ENCODE measurements at places on chromosomes 7 and 10.

DNA sequence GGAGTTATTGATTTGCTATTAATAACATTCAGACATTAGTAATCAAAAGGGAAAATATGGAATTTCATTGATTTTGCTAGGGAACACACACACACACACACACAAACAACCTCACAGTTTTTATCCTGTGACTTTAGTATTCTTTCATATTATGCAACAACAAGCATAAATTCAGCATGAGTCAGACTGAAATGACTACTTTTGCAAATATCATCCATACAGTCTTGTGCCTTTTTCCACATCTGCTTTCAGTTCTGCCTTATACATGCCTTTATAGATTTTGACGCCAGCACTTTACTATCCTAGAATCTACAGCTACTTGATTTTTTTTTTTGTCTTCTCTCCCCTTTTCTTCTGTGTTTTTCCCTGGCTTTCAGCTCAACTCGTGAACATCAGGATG, 975.8 kb upstream of the LRRTM3 start:
- DNase-seq: no peak

- no peak for DNase-seq
These were observed 44.8 kb downstream of the SHTN1 start for GRCh38 chr10:116960066-116960776.

DNA sequence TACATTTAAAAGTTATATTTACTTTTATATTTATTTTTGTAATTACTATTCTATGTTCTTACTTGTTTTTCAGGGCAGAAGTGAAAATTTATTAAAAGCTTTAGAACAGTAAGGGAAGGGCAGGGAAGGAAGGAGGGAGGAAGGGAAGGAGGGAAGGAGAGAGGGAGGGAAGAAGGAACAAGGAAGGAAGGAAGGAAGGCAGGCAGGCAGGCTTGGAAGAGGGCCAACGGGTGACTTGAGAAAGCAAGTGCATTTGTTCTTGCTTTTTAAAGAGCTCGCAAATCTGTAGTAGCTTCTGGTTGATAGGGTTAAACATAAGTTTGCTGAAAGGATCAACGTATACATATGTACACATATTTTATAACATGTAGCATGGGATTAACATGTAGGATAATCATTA, 725.3 kb upstream of the FZD8 start:
- DNase-seq: no peak

- DNase-seq: no peak
These were observed 86.6 kb upstream of the LEP start for GRCh38 chr7:128154504-128154903.

DNA sequence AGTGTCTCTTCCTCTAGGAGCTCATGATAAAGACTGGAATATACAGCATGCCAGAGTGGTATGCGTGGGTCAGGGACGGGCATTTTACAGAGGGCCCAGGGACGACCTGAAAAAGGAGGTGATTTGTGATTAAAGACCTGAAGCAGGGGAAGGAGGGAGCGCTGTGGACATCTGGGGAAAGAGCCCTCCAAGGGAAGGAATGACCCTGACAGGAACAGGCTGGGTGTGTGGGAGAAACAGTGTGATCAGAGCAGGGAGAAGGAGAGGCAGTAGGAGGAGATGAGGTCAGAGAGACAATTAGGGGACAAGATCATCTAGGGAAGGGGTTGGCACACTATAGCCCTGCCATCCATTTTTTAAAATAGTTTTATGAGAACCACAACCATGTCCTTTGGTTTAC, 3.4 kb upstream of the RASSF4 start:
- no peak for DNase-seq

- no peak for DNase-seq
These were observed 256.7 kb downstream of the AGMO start for GRCh38 chr7:15305002-15305600.

DNA sequence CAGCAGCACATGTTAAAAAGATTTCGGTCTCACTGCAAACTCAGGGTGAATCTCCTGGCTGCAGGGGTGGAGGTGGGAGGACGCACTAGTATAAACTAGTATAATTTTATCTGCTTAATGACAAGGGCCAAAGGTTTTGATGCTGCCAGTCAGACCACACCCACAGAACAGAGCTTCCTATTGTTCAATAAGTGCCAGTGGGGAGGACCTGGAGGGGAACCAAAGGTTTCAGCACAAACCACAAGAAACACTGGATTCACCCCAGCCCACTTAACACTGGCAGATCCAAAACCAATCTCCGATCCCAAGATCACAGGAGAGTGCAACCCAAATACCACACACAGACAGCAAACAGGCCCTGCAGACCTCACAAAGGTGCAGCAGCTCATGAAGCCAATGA, 6.6 kb downstream of the VOPP1 start:
- no peak for DNase-seq

DNA sequence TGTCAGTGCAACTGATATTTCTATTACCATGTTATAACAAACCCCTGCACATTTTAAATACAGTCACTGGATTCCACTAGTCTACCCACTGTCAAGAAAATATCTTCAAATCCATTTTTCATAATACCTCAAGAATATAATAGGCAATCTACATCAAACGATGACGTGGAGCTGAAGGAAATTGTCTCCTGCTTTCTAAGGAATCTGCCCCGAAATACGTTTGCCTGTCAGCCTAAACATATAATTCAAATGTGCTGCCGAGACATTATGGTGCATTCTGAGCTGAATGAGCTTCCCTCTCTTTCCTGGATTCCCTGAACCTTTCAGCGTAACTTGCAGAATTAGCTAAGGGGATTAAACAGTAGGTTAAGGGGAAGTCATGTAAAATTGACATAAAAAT, 306.8 kb downstream of the SORCS1 start:
- no peak for DNase-seq

GRCh38 chr10:119643306-119644204, 7.6 kb upstream of the BAG3 start:
- no peak for DNase-seq

DNA sequence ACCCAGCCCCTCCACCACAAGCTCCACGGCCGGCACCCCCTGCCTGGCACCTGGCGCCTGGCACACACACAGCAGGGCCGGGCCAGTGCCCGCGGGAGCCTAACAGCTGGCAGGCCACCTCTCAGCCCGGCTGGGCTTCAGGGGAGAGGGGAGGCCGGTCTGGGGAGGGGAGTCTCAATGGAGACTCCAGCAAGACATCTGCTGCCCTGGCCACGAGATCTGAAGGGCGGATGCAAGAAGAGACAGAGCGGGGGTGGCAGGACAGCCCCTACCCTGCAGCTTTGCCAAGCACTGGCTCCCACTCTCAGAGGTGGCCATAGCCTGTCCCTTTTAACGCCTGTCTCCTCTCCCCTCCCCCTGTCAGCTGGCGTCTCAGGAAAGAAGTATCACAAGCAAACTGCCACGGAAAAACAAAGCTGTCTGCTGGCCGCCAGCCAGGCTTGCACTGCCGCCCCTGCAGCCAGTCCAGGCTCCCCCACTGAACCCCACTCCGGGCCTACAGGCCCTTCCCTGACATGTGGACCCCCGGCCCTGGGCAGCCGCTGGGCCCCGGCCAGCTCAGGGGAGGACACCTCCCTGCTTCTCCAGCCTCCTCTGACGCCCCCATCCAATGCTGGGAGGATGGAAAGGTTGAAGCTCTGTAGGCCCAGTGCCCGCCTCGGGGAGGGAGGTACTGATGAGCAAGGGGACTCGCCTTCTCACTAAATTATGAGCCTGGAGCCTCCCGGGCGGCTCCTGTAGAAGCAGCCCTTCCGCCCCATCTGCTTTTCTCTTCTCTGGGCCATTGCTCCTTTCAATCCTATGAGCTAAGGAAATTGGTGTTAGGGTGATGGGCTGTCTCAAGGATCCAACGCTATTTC, 178.4 kb downstream of the ARHGAP12 start:
- no peak for DNase-seq

- no peak for DNase-seq
These were observed 591.1 kb downstream of the TNS3 start for GRCh38 chr7:46990761-46991160.

DNA sequence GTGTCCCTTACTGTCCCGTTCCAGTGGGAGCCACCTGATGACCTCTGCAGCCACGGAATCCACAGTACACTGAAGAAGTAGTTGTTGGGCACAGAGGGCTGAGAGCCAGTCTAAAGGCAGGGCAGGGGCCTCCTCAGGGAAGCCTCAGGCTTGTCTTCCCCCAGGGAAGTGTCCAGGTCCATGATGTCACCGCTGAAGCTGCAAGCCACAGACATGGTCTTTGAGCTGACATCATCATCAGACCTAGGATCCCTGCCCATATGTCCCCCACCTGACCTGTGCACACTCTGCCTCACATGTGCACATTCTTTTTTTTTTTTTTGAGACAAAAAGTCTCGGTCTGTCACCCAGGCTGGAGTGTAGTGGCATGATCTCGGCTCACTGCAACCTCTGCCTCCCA, 38.4 kb upstream of the ELFN1 start:
- no peak for DNase-seq

GRCh38 chr10:29857843-29858701, 201.3 kb downstream of the JCAD start:
- no peak for DNase-seq

GRCh38 chr7:98202367-98203195, 8.7 kb upstream of the BHLHA15 start:
- DNase-seq: peak; percentile 81

DNA sequence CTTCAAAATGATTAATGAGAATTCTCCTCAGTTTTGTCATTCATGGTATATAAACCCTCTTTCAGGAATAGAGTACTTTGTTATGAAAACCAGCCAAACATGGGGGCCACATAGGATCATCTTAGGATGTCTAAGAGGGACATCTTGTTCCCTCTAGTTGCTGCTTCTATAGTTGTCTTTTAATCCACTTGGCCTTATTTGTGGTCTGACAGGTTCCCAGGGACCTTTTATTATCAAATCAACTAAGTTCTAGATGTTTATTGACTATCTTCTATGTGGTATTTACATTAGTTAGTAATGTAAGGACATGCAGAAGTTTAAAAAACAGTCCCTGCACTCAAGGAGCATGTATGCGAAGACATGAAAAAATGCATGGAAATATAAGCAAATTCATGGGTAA, 1.6 kb upstream of the ZC3HAV1 start:
- DNase-seq: no peak

- DNase-seq: no peak
These were observed 16.7 kb downstream of the GHITM start for GRCh38 chr10:84156009-84156408.

GRCh38 chr10:34526758-34527730, 288.1 kb downstream of the PARD3 start:
- no peak for DNase-seq

GRCh38 chr10:73359492-73359891, 828 bp upstream of the CFAP70 start:
- DNase-seq: no peak

DNA sequence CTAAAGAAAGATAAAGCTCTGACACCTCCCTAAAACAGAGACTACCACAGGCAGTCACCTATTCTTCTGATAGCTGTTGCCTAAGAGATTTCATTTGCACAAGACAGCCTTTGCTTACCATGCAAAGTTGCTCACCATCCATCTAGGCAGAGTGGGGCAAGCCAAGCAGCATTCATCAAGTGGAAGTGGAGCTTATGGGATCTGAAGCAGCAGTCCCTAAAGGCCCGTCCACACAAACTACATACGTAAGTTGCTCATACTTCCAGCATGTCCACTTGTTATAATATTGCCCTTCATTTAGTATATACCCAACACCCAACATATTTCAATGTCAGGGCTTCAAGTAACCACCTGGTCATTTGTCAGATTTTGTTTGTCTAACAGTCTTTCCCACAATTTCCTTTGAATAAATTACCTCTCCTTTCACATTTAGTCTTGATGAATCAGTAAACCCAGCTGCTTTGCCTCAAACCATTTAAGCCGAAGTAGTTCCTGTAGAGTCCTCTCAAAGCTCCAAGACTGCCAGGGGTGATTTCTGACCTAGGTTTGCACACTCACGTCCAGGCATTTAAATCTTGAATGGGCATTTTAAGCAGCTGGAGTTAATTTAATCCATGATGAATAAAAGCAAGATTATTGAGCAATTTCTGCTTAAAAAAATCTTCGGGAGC, 67.9 kb downstream of the ATAD1 start:
- DNase-seq: no peak

GRCh38 chr7:106423111-106423510, 138.3 kb upstream of the NAMPT start:
- DNase-seq: no peak

DNA sequence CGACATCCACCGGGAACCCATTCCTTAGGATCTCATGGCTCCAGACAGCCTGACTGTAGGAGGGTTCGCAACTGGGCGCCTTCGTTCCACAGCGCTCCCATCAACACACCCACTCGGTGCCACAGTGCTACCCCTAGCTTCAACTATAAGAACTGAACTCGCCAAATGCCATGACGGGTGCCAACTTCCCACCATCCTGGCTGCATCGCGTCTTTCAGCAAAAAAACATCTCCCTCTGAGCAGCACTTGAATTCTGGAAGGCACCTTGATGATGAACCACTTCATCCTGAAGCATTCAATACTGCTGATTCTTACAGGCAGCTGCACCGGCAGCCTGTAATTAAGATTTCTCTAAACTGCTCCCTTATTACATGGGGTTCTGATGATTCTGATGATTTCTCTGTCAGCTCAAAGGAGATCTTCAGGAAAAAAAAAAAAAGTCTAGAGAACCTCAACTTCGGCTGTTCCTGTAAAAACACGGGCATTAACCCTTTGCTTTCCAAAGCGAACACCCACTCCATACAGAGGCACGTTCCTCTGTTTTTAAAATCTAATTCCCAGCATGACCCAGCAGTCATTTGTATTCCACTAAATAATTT, 1.3 kb downstream of the CYTH3 start:
- peak; percentile 38 for DNase-seq

GRCh38 chr10:110780704-110781103, 91.0 kb upstream of the PDCD4 start:
- DNase-seq: no peak

DNA sequence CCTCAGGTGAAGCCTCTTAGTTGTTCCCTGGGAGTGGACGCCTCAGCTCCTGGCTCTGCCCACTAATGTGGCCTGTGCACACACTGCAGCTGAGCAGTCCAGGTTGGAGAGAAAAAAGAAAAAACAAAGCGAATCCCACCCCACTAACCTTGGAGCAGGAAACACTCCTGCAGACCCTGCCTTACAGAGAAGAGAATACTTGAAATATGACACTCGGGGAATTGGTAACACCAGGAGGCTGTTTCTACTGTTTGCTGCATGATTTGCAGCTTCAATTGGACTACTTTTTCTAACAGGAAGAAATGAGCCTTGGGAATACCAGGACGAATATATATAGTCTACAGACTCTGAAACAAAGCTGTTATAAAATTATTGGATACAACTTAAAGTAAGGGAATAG, 22.2 kb downstream of the CDHR3 start:
- DNase-seq: no peak

GRCh38 chr10:84267503-84268126, 22.8 kb downstream of the RGR start:
- DNase-seq: peak; percentile 17

- DNase-seq: no peak
These were observed 73.6 kb upstream of the RNF32 start for GRCh38 chr7:156566812-156567549.

DNA sequence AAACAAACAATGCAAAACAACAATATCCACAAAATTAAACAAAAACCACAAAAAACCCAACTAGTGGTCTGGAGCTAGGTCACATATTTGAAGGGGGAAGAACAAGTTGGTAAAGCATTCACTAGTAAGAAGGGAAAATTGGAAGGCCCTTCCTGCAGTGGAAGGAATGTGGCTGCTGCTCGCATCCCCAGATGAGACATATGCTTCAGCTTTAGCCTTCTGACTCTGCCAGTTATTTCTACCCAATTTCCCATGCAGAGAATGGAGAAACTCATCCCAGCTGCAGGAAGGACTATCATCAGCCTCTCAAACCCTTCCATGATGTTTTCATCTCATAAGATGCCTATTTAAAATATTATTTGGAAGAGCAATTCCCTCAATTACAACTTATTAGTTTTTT, 176.6 kb downstream of the BMPER start:
- DNase-seq: no peak
